ENCODE measurements at places on chromosomes 3 and 15. TPM values are rescaled to one million over a fixed set of nuclear protein-coding genes. Genes with fewer than 3 reads are reported as not detected.

The TP63 gene
- not detected for polyA plus RNA-seq

The CPNE9 gene
- 0.32 TPM for polyA plus RNA-seq

The GOLGA8J gene
- polyA plus RNA-seq: not detected

The AP3B2 gene
- 81.9 TPM for polyA plus RNA-seq

The SLCO2A1 gene
- polyA plus RNA-seq: not detected

The KLF15 gene
- polyA plus RNA-seq: 0.46 TPM

The LIPH gene
- 0.05 TPM for polyA plus RNA-seq

The CCDC191 gene
- polyA plus RNA-seq: 18.8 TPM

The GPR149 gene
- polyA plus RNA-seq: 10.7 TPM

The LDHAL6B gene
- not detected for polyA plus RNA-seq

The FBXO40 gene
- not detected for polyA plus RNA-seq

The ISLR gene
- polyA plus RNA-seq: not detected

The RHOV gene
- polyA plus RNA-seq: 2.8 TPM

The MNS1 gene
- polyA plus RNA-seq: not detected

The NAALADL2 gene
- 2.2 TPM for polyA plus RNA-seq

The NTRK3 gene
- polyA plus RNA-seq: 42.3 TPM

The BTLA gene
- polyA plus RNA-seq: not detected

The ARL8B gene
- 103 TPM for polyA plus RNA-seq

The USP3 gene
- 68.0 TPM for polyA plus RNA-seq

The VEPH1 gene
- 0.89 TPM for polyA plus RNA-seq

The PRKCD gene
- polyA plus RNA-seq: not detected

The GHRL gene
- polyA plus RNA-seq: not detected

The MESP2 gene
- polyA plus RNA-seq: not detected

The NMB gene
- polyA plus RNA-seq: 3.0 TPM

The PARP15 gene
- not detected for polyA plus RNA-seq

The TM4SF1 gene
- 0.81 TPM for polyA plus RNA-seq

The SHF gene
- 50.6 TPM for polyA plus RNA-seq

The CCRL2 gene
- polyA plus RNA-seq: not detected

The DNAJA4 gene
- not detected for polyA plus RNA-seq

The STAG1 gene
- 29.7 TPM for polyA plus RNA-seq

The PML gene
- polyA plus RNA-seq: 10.9 TPM

The SCG5 gene
- 116 TPM for polyA plus RNA-seq

The ZIC1 gene
- polyA plus RNA-seq: 134 TPM

The TLR9 gene
- polyA plus RNA-seq: not detected

The ATP13A5 gene
- polyA plus RNA-seq: not detected

The GREM1 gene
- polyA plus RNA-seq: 0.40 TPM

The TAGLN3 gene
- 568 TPM for polyA plus RNA-seq

The SLC28A1 gene
- polyA plus RNA-seq: not detected

The PRC1 gene
- polyA plus RNA-seq: 17.8 TPM

The UPK1B gene
- polyA plus RNA-seq: not detected
